ENCODE measurements at places on chromosomes 4 and X.

GRCh38 chr4:7714176-7714575 is 225.5 kb downstream of the AFAP1 start:
- DNase-seq = no peak

DNA sequence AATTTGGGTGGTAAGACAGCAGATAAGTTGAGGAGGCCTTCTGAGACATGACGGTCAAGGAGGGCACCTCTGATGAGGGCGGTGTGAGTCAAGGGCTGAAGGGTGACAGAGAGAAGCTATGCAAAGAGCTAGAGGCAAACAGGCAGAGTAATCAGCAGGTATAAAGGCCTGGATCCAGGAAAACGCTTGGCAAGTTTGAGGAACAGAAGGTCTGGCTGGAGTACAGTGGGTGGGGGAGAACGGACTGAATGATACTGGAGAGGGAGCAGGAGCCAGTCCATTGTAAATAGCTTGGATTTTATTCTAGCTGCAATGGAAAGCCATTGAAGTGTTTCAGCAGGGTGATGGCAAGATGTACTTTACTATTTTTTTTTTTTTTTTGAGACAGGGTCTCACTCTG is 39.3 kb downstream of the RAB33B start:
- no peak for DNase-seq

- no peak for DNase-seq
Observed at GRCh38 chrX:72054779-72055489, 76.8 kb downstream of the RTL5 start.

DNA sequence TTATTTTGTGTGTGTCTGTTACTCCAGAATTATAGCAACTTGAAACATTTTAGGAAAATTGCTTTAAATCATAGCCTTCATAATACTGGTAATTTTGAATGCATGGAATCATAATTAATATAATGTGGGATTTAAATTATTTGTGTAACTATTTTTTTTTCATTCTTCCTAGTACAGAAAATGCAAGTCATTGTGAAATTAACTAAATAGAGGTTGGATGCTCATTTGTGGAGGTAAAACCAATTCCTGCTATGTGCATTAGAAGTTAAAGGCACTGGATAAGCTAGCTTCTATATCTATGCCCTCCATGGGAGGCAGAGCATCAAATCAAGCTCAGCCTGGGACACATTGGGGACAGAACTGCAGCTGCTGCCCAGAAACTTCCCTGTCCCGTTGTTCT is 1048.5 kb upstream of the PABPC4L start:
- no peak for DNase-seq

GRCh38 chr4:171130256-171130801 is 682.9 kb upstream of the GALNTL6 start:
- no peak for DNase-seq

DNA sequence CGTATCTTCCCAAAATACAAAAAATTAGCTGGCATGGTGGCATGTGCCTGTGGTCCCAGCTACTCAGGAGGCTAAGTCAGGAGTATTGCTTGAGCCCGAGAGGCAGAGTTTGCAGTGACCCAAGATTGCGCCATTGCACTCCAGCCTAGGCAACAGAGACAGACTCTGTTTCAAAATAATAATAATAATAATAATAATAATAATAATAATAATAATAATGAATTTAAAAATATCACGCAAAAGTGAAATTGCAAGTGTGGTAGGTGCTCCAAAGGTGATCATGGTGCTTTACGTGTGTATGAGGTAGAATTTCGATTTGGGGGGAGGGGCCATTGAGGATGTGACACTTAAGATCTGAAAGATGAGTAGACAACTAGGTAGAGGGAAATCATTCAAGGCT is 4.9 kb upstream of the HPSE start:
- no peak for DNase-seq

- DNase-seq = no peak
Observed at GRCh38 chr4:184750926-184751584, 17.2 kb upstream of the CENPU start.

GRCh38 chr4:127778102-127778501 is 4.0 kb upstream of the HSPA4L start:
- DNase-seq = no peak

- no peak for DNase-seq
Observed at GRCh38 chrX:113370006-113370405, 529.4 kb upstream of the AMOT start.

DNA sequence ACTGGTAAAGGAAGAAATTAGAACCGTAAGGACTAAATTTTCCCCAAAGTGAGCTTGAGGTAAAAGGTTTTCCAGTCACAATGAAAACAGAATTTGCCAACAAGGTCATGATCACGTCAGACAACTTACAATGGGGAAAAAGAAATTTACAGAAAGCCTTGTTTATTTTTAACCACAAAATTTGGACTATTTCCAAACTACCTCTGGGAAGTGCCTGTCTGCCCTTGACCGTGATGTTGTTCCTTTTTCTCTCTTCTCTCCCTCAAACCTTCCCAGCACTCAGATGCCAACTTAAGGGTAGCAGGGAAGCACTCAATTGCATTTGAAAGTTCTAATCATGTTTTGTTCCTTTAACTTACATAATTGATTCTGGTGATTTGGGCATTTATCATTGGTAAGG is 32.5 kb downstream of the MEPE start:
- DNase-seq = no peak

DNA sequence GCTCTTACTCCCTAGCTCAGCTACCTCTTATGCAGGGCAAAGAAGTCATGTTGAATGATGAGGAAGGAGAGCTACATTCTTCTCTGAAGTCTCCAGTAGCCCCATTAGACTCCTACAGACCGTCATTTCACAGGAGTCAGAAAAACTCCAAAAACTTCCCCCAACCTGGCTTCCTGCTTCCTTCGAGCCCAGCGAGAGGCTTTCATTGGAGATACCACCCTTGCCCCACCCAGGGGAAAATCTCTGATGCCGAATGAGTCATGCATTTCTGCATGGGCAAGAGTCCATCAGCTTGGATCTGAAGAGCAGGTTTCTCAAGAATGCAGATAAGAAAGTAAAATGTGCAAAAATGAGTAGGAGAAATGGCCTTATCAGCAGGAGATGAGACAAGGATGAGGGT is 53.0 kb downstream of the ARSF start:
- DNase-seq = no peak

DNA sequence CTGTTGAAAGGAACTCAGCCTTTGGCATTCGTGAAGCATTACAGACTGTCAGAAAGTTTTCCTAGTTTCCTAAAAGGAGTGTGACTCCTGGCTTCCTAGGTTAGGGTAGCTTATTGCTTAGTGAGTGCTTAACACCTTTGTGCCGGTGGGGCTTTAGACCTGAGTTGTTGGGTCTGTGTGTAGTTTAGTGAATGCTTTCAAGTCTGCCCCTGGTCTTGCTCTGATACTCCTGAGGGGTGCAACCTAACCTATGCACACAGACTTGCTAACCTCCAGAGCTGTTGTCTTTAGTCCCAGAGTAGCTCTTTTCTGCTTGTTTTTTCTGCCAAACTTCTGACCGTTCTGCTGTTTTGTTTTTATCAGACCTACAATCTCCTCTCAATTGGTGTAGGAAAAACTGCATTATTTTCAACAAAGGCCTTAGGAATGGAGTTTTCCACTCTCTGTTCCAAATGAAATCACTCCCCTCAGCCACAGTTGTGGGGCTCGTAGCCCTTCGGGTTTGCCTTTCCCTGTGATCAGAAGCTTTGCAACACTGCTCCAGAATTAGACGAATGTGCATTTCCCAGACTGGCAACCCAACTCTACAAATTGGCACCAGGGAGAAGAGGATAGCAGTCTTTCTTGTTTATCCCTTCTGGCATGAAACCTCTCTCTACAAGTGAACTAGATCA is 1399.1 kb upstream of the PCDH7 start:
- no peak for DNase-seq

- no peak for DNase-seq
Observed at GRCh38 chr4:139814323-139815015, 148.8 kb downstream of the MGST2 start.

- DNase-seq = no peak
Observed at GRCh38 chr4:138037696-138038095, 204.5 kb downstream of the SLC7A11 start.

- no peak for DNase-seq
Observed at GRCh38 chr4:26148927-26149326, 171.9 kb upstream of the RBPJ start.

GRCh38 chrX:155086202-155086840 is 15.0 kb downstream of the BRCC3 start:
- DNase-seq = peak; percentile 11

DNA sequence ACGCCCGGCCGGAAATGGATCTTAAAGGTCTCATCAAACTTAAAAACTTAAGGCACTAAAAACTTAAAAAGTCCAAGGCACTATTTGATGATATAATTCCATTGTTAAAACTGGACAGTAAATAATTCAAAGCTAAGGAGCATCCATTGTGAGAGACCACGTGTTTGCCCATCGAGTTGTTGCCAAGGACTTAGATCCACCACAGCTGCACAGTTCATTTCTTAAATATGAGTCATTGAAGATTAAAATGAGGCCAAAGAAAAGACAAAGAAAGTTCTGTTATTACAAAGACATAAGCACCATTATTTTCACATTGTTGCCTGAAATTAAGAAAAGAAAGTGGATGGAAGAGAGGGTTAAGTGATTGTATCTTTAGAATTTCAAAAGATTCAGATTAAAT is 411.5 kb upstream of the FTHL17 start:
- DNase-seq = no peak

DNA sequence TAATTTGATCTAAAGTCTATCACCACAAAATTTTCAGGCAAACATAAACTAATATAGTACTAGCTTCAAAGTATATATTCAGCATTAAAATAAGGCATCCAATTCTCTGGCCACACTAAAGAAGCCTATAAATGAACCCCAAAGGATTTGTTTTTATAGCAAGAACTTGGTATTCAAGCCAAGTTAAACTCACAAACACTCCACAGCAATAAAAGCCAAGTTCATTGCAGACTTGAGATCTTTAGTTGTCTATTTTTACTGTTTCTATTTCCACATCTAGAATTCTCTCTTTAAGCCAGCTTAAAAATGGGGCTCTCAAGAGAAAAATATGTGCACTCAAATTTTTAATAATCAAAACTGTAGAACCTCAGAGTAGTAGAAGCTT is 51.1 kb downstream of the WDFY3 start:
- DNase-seq = no peak

GRCh38 chrX:10017872-10018271 is 50.7 kb downstream of the CLDN34 start:
- DNase-seq = no peak

DNA sequence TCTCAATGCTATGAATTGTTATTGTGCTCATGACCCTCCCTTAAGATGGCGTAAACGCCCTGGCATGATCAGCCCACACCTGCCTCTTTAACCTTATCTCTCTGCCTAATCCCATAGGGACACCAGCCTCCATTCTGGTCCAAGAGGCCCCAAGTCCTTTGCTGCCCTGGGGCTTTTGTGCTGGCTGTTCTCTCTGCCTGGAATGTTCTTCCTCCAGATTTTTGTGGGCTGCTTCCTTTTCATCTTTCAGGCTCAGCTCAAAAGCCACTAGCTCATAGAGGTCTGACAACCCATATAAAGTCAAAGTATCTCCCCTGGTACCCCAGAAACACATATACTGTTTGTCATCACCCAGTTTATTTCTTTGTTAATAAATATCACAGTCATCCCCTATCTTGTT is 42.4 kb downstream of the APLN start:
- DNase-seq = no peak

DNA sequence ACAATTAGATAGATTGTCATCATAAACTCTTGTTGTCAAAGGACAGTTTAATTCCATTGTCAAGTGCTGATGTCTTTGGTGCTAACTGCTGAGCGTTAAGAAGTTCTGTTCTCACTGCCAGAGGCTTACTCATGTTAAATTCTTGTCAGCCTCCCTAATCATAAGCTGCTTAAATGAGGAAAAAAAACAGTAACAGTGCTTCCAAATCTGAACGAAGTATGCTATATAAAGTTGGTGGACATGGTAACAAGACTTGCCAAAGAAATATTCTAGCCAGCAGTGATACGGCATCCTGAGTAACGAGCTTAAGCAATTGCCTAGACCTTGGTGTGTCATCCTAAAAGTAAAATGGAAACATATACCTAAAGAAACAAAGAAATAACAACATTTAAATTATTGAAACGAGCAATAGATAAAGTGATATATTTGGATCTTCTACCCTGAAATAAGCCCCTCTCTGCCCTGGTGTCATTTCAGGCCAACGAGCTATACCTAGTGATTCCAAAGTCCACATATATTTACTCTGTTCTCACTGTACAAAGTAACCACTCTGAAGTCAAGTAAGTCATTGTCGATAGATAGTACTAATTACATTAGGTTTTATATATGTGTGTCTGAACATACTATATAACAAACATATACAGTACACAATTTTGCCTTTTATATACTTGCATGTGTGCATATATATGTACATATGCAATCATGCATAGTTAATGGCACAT is 339.7 kb upstream of the HS3ST1 start:
- DNase-seq = no peak

DNA sequence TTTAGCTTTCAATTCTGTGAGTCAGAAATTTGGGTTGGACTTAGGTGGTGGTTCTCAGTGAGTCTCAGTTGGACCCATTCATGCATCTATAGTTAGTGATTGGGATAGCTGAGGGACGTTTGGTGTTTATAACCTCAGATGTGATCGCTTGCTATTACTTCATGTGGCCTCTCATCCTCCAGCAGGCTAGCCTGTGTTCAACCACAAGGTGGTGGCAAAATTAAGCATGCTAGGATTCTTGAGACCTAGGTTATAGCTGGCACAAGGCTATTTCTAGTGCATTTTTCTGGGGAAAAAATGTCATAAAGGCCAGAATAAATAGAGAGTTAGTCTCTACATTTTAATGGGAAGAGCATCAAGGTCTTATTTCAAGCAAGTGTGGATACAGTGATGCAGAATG is 10.9 kb upstream of the GRPR start:
- no peak for DNase-seq

GRCh38 chrX:133666256-133666655 is 251.0 kb upstream of the GPC4 start:
- DNase-seq = no peak

DNA sequence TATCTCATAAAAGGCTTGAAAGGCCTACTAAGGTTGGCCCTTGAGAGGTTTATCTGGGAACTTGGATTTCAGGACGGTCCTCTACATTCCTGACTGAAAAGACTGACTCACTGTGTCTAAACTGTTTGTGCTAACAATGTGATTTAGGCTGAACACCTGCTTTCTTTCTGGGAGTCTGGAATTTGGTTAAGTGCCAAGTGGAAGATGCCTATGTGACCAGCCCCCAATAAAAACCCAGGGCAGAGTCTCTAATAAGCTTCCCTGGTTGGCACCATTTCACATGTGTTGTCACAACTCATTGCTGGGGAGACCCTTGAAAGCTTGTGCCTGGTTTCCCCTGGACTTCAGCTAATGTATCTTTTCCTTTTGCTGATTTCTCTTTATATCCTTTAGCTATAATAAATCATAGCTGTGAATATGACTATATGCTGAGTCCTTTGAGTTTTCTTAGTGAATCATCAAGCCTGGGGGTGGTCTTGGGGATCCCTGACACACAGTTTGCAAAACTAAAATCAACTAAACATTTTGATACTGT is 55.1 kb downstream of the GPR82 start:
- no peak for DNase-seq

GRCh38 chrX:65925005-65925404 is 114.9 kb downstream of the VSIG4 start:
- no peak for DNase-seq

Data from stimulated activated naive CD4-positive, alpha-beta T cell treated with Interleukin-2 at 50 U/mL for 16 hours (primary cell).